Ecto neural progenitor cell (in vitro differentiated cells): ENCODE measurements at places on chromosomes 5 and 9.

GRCh38 chr5:80780024-80780423, 125.2 kb upstream of the DHFR start:
- DNase-seq, result no peak

DNA sequence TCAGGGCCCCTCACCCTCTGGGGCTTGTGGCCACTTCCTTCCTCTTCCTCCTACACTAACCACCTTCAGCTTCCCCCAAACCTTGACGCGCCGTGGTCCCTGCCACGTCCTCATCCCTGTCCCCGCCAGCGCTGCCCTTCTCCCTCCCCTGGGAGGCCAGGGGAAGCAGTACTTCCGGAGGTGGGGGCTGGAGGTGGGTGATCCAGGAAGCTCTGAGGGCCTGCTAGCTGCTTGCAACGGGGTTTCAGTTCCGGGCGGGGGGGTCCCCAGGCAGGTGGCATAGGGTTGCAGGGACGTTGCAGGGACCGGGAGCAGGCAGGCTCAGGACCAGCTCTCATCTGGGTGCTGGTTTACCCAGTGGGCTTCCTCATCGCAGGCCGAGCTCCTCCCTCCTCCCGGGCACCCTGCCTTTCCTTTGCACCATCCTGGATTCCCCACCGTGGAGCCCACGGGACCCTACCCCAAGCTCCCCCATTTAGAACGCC, 70.0 kb downstream of the RXRA start:
- DNase-seq, result no peak

DNA sequence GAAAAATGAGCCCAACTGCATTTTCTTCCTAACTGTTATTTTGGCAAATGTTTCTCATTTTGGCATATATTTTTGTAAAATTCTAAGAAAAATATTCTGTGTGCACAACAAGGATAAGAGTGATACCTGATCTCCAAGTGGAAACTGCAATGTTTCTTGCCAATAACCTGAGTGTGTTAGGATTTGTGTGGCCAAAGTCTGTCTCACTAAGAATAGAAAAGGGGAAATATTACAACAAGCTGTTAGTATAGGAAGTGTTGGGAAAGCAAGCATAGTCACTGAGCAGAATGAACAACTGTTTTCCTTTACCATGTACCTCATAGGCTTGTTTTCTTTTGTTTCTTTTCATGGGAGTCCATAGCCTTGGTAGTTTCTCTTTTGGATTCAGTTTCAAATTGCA, 624.2 kb downstream of the MTRR start:
- DNase-seq, result no peak

GRCh38 chr5:27020973-27021372, 17.4 kb downstream of the CDH9 start:
- DNase-seq, result no peak

DNA sequence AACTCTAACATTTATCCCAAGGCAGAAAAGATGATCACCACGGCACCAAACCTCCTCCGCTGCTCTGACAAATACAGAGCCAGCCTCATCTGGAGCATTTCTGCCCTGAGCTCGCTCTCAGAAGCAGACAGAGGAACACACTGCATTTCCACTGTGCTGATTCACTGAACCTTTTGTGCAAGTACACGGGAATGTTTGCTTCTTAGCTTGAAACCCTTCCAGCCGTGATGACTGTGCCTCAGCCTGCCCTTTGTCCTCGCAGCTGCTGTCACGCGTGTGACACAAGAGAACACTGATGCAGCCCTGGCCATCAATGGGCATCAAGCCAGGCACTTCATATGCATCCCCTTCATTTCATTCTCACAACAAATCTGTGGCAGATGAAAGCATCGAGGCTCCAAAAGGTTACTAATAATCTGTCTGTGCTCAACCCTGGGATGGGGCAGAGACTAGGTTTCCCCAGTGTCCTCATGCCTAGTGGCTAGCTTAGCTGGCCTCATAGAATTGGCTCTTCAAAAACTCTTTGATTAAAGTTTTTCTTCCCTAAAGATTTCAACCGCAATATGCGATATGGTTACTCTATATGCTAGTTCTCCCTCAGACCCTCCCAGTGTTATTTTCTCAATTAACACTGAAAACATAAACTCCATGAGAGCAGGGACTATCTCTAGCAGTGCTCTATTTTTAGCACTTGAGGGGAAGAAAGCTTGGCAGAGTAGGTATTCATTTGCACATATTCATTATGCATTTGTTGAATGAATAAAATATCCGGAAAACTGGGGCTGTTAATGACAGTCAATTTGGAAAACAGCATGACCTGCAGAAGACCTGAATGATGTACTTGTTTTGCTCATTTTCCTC, 7.3 kb downstream of the CDC14B start:
- DNase-seq, result peak; percentile 54

DNA sequence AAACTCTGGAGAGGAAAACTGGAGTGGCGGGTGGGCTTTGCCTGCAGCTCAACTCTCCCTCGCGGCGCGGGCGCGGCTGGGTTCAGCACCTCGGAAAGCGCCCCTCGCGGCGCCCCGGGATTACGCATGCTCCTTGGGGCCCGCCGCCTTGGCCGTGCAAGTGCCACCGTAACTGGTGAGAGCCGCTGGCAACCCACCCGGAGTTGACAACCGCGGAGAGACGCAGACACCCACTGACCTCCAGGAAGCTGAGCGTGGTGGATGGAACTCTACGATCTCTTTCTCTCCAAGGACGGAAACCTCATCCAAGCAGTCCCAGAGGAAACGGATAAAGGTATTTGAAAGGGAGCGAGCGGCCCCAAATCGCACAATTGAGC, 194 bp upstream of the RXFP3 start:
- peak; percentile 93 for DNase-seq
